ENCODE measurements at places on chromosomes 2 and 18.
A peak's percentile ranks its signal among the peaks of the same experiment; 100 is the strongest.

GRCh38 chr2:34899079-34899478 lies 1300.0 kb upstream of the FAM98A start:
- DNase-seq, result no peak

- DNase-seq, result no peak
These were observed 65.4 kb upstream of the DNAJC10 start for GRCh38 chr2:182650704-182651103.

DNA sequence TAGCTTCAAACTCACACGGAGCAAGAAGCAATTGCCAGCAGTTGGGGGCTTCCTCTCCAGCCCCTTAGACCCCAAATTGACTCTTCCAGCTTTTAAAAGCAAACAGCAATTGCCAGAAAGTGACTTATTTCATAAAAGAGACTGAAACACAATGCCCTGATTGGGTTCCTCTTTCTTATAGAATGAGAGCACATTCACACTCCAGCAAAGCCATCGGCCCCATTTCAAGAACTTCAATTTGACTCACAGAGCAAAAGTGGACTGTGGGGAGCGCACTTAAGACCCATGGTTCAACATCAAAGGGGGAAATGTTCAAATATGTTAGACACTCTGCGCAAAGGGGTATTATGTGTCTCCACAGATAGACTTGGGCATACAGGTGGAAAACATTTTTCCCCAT lies 484.7 kb downstream of the BCL11A start:
- DNase-seq, result no peak

DNA sequence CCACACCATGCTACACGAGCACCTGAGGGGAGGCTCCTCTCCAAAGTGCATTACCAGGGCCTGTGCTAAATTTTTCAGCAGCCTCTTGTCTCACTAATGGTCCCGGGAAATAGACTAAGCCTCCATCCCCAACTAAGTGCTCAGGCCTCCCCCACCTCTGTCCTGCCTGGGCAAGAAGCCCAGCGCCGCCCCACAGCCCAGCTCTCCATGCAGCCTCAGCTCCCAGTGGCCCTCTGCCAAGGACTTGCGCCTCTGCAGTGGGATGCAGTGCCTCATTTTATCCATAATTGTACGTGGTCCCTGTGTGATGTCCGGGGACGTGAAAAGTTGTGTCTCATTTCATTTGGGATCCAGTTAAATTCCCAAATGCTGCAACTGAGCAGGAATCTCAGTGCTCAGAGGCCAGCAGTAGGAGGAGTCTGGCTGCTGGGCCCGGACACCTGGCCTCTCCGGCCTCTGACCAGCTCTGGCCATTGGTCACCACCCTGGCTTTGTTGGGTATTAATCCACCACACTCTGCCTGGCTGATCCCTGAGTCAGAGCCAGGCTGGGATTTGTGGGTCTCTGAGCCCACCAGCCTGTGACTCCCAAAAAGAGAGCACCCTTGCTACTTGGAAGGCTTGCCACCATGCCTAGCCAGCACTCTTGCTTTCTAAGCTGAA lies 11.4 kb upstream of the STEAP3 start:
- no peak for DNase-seq

DNA sequence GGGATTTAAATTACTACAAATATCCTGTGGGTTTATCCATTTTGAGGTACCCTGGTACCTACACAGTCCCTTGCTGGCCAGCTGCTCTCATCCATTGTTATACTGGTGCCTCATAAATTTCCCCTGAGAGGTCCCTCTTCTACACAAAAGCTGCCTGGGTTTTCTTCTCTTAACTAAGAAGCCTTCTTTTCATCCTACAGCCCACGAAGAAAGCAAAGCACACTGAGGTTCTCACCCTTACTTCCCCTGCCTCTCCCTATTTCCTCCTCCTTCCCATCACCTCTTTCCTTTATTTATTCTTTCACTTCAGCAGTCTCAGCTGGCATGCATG lies 154.9 kb downstream of the CSRNP3 start:
- no peak for DNase-seq

- no peak for DNase-seq
These were observed 184.1 kb upstream of the KYNU start for GRCh38 chr2:142693171-142693950.

GRCh38 chr18:63705401-63705800 lies 2.6 kb downstream of the SERPINB11 start:
- DNase-seq, result no peak

DNA sequence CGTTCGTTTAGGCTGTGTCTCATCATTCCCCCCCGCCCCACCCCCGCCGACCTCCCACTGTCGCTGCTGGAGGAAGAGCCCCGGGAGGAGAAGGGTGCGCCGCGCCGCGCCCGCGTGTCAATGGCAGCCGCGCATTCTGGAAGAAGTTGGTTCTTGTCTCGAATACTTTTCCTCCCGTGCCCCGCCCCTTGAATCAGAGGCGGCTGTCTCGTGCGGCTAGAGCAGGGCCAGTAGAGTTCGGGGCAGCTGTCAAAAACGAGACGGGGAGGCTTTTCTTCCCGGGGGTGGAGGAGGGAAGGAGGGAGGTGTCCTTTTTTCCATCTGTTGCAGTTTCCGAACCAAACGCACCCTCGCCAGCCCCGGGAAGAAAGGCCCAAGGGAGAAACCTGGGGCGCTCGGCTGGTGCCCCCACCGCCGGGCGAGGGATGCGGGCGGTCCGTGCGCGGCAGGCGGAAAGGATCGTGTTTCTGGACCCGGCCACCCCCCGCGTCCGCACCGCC lies 410 bp upstream of the TGIF1 start:
- DNase-seq, result peak; percentile 78

GRCh38 chr2:157124731-157125130 lies 132.8 kb upstream of the GALNT5 start:
- DNase-seq, result no peak

DNA sequence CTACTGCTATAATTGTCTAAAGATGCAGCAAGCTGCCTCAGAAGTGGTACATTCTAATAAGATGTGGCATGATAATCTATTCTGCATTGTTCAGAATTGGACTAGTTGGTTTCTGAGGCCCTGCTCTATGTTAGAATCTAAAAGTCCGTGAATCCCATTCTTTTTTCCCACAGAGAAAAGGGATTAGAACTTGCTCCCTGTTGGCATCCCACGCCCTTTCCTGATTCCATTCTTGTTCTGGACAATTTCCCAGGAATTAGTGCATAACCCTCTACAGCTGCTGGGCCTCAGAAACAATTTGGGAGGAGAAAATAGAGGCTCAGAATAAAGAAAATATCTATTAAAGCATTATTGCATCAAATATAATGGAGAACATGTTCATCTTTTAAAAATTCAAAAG lies 282.7 kb downstream of the NRXN1 start:
- DNase-seq, result no peak

DNA sequence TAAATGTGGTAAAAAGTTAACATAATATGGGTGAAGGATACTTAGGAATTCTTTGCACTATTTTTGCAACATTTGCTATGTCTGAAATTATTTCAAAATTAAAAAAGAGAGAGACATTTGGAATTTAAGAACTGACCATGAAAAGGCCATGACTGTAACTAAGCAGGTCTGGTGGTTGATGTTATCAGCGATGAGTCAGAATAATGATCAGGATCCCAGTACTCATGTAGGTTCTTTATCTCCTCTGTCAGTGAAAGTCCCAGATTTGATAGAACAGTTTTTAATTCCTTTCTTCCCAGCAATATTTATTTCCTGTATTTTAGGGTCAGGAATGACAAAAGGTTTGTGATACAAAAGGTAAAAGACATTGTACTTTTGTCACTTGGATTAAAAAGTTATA lies 242.4 kb upstream of the ZNF521 start:
- DNase-seq, result no peak

- DNase-seq, result no peak
These were observed 143.4 kb downstream of the NDUFA10 start for GRCh38 chr2:239881561-239882320.

GRCh38 chr2:128371648-128372345 lies 53.1 kb upstream of the HS6ST1 start:
- DNase-seq, result no peak

- no peak for DNase-seq
These were observed 690.9 kb upstream of the TMEFF2 start for GRCh38 chr2:192885569-192886160.

GRCh38 chr18:78790511-78790910 lies 189.1 kb upstream of the SALL3 start:
- no peak for DNase-seq

GRCh38 chr2:61995065-61995464 lies 89.6 kb downstream of the COMMD1 start:
- DNase-seq, result no peak

DNA sequence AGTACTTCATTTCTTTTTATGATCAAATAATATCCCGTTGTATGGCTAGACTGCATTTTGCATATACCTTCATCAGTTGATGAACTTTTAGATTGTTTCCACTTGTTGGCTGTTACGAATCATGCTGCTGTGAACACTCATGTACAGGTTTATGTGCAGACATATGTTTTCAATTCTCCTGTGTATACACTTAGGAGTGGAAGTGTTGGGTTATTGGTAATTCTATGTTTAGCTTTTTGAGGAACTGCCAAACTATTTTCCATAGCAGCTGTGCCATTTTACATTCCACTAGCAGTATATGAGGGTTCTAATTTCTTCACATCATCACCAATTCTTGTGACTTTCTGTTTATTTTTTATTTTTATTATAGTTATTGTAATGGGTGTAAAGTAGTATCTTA lies 32.1 kb upstream of the LCLAT1 start:
- no peak for DNase-seq

DNA sequence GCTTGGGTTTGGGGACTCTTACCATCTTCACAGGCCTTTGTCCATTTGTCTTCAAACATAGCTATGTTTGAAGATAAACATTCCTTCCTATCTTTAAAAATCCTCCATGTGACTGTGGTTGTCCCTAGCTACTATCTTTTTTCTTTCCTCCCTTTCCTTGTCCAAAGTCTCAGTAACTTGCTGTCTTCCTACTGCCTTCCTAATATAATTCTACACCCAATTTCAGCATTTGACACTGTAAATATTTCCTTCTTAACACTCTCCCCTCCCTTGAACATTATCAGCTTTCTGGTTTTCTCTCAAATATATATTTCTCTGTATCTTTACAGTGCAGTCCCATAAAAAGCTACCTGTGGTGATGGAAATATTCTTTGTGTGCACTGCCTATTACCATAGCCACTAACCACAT lies 5.3 kb upstream of the SP3 start:
- no peak for DNase-seq

DNA sequence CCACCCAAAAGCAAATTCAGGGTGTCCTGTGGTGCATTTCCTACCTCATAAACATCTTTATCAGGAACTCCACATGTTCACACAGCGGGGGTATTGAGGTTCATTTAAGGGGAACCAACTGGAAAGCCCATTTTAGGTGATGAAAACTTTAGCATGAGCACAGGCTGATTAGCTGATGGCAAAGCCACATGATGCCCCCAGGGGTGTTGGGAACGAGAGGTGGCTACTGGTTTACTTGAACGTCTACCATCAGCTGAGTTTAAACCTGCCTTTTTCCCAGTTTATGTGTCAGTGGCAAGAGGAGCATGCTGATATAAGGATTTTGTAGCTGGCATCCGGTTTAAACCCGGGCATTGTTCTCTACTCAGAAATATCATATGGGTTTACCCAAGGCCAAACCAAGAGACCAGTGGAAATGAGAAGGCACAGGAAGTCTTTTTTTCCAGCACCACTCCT lies 54.5 kb upstream of the UPP2 start:
- DNase-seq, result no peak

DNA sequence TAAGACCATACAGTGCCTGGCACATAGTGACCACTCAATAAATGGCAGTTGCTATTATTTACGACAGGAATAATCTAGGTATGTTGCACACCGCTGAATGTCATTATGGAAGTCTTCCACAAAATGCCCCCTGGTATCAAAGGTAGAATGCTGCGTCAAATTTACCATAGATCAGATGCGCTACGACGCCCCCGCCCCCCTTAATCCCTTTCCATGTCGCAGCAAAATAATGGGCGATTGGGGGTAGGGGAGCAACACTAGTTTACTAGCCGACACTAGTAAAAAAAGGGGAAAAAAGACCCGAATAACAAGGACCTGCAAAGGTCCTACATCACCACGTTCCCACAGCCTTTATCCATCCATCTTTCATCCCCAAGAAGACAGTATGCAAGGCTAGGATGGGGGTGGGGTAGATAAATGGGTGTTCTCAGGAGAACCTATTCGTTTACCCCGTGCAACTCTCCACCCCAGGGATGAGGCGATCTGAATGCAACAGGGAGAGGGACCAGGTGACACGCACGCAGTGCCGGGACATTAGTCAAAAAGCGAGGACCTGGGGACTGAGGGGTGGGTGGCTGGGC lies 455 bp downstream of the PREPL start:
- peak; percentile 23 for DNase-seq

GRCh38 chr18:30601541-30601940 lies 441.0 kb downstream of the DSC3 start:
- DNase-seq, result no peak

DNA sequence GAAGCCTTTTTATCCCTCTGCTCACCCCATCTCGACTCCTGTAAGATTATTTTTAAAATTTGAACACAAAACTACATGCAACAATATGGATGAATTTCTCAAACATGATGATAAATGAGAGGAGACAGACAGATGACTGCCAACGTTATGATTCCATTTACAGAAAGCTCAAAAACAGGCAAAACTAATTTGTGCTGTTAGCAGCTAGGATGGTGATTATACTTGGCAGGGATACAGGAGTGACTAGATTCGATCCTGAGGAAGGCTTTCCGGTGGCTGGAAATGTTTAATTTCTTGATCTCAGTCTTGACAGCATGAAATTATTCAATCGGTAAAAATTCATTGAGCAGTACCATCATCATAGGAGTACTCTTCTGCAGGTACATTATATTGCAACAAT lies 163.4 kb upstream of the SH3BP4 start:
- no peak for DNase-seq

- DNase-seq, result no peak
These were observed 10.1 kb upstream of the LCLAT1 start for GRCh38 chr2:30436859-30437435.

DNA sequence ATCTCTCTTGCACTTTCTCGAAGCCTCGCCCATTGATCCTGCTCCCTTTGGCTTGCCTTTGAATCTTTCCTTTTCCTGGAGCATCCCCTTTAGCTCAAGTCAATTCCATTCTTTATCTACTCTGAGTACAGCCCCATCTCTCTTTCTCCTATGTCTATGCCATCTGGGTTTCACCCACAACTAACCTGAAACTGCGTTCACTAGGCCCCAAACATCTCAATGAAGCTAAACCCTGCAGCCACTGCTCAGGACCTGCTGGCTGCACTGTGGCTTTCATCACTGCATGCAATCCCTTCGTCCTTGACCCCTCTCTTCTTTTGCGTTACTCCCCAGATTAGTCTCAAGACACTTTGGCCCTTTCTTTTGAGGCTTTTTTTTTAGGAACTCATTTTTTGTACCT lies 81.6 kb upstream of the CYRIA start:
- no peak for DNase-seq

Measured in activated naive CD4-positive, alpha-beta T cell treated with anti-CD3 and anti-CD28 coated beads, Interleukin-2, amount 50 U/mL, for 16 hours (primary cell).